ENCODE measurements at places on chromosomes 2 and 18. TPM values are rescaled to one million over a fixed set of nuclear protein-coding genes. Genes with fewer than 3 reads are reported as not detected.

DNA sequence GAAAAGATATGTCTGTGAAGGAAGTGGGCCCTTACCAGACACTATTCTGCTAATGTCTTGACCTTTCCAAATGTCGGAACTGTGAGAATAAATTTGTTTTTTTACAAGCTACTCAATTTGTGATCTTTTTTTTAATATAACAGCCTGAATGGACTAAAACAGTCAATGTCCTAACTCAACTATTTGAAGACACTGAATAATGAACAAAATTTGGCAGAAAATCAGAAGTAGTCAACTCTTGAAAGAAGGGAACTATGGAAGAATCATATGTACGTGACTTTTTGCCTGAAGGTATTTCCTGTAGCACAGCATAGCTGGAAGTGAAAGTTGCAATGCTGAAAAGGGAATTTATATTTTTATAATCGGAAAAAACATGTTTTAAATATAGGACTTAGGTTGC lies 351.8 kb upstream of the TFPI start:
- no peak for DNase-seq

The ORC4 gene
- total RNA-seq = 33.0 TPM

The CPO gene
- not detected for total RNA-seq

The UGT1A5 gene
- not detected for total RNA-seq

GRCh38 chr2:54429811-54430551 lies 26.1 kb upstream of the SPTBN1 start:
- peak; percentile 4 for DNase-seq

The CCDC150 gene
- total RNA-seq = 10.4 TPM

DNA sequence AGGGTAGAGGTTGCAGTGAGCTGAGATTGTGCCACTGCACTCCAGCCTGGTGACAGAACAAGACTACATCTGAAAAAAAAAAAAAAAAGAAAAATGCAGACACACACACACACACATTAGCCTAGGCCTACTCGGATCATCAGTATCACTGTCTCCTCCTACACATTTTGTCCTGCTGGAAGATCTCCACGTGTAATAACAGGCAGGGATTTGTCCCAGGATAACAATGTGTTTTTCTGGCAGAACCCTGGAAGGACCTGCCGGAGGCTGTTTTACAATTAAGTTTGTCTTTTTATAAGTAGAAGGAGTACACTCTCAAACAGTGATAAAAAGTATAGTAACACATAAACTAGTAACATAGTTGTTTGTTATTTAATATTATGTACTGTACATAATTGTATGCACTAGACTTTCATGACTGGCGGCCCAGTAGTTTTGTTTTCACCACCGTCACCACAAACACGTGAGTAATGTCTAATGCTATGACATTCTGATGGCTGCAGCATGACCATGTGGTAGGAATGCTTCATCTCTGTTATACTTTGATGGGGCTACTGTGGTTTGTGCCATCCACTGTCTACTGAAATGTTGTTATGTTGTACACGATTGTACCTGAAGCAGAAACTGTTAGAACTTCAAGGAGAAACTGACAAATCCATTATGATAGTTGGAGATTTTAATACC lies 130.6 kb downstream of the ATP9B start:
- DNase-seq = peak; percentile 48

GRCh38 chr18:9708057-9708433 lies at the start of gene RAB31:
RAB31 (plus strand) TSS chr18:9708301; CDS start chr18:9708406, 105 bp downstream.
- peak; percentile 15 for DNase-seq

- DNase-seq = no peak
Observed at GRCh38 chr2:76572981-76573380, 862.3 kb upstream of the GCFC2 start.

DNA sequence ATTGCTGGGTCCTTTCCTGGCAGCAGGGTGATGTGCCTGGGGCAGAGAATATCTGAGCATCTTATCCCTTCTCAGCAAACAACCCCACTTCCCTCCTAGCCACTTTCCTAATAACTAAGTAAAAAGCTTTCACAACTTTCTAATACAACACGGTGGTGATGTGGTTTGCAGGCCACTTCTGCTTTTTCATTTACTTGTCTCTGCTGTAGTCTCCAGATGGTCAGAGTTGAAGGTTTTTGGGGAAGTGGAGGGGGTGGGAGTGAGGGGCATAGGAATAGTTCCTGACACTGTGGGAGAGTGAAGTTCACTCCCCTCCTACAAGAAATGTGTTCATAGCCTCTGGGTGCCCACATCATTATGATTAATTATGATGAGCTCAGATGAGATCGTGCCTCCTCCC lies 11.6 kb downstream of the OXER1 start:
- DNase-seq = no peak

DNA sequence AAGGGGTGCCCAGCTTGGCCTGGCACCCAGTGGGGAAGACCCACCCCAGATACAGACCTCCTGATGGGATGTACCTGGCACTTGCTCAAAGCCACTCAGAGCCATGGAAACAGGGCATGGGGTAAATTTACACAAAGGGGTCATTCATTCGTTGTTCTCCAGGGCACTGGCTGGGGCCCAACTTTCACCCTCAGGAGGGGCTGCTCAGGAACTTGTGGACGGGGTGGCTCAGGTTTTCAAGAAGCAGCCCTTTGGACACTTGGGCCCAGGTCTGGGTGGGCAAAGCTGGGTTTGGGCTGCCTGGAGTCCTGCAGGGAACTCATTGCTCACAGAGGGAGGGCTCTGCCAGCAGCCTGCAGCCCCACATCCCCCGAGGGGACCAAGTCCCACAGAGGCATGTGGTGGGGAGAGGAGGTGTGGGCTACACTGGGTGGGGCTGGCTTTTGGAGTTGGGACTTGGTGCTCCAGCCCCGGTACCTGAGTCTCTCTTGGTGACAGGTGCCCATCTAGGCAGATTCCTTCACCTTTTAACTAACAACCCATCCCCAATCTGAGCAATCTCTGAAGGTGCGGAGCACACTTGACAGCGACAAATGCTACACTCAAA lies 172.3 kb downstream of the CELF4 start:
- DNase-seq = no peak

The RAD51AP2 gene
- total RNA-seq = not detected

DNA sequence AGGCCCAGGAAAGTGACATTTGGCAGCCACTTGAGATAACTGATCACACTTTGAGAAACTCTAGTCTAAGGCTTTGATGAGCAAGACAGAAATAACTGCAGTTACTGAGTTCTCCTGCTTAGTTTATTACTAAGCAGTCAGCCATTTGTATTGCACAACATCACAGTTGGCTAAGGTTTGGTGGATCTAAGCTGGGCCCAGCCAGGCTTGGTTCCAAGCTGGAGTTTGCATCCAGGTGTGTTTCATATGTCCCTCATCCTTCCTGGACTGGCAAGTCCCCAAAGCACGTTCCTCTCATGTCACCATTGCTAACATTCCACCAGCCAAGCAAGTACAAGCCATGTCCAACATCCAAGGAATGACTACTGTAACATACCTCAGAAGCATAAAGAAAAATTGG lies 71.3 kb upstream of the ZNF532 start:
- no peak for DNase-seq

GRCh38 chr2:79235135-79235534 lies 75.6 kb upstream of the REG3A start:
- DNase-seq = no peak

The UPP2 gene
- not detected for total RNA-seq

The PLGLB1 gene
- 1.3 TPM for total RNA-seq

- DNase-seq = peak; percentile 4
Observed at GRCh38 chr18:52339891-52340371, at the start of gene DCC. DCC (plus strand) TSS chr18:52340197; CDS start chr18:52340788, 591 bp downstream.

The CPS1 gene
- total RNA-seq = 3.2 TPM

GRCh38 chr2:167748536-167748935 lies 498.9 kb downstream of the STK39 start:
- DNase-seq = no peak

The M1AP gene
- not detected for total RNA-seq

GRCh38 chr2:178700136-178700535 lies 107.1 kb downstream of the TTN start:
- DNase-seq = no peak

DNA sequence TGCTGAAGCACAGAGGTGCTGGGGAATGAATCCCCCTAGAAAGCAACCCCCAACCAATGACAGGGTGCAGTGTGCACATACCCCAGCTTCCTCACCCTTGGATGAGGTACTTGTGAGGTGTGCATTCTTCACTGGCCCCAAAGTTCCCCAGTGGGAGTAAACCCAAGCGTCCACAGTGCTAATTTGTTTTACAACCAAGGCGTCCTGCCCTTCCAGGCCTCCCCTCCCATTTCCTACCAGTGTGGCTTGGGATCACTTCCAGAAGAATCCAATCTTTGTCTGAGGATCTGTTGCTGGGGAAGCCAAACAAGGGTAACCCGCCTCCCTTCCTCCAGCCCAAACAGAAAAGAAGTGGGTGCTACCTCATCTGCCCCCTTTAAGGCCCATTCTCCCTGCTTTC lies 40.3 kb upstream of the TEX51 start:
- no peak for DNase-seq

DNA sequence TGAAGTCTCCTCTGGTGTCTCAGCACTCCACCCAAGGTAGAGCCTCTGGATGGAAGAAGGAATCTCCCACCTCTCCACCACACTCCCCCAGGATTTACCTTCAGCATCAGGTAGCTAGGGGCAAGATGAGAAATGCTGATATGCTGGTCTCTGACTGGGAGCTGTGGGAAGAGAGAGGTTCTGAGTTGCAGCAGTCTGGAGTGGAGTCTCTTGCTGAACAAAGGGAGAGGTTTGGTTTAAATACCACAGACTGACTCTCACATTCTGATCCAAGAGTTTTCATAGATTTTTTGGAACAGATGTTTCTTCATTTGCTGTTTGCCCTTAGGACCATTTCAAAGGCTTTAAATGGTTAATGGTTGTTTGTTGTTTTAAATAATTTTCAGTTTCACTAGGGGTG lies 1.1 kb upstream of the CFLAR start:
- no peak for DNase-seq

The COL4A3 gene
- total RNA-seq = not detected

GRCh38 chr2:144824306-144825080 lies 304.6 kb upstream of the ZEB2 start:
- no peak for DNase-seq

GRCh38 chr2:10575609-10576280 lies 114.0 kb downstream of the NOL10 start:
- no peak for DNase-seq

DNA sequence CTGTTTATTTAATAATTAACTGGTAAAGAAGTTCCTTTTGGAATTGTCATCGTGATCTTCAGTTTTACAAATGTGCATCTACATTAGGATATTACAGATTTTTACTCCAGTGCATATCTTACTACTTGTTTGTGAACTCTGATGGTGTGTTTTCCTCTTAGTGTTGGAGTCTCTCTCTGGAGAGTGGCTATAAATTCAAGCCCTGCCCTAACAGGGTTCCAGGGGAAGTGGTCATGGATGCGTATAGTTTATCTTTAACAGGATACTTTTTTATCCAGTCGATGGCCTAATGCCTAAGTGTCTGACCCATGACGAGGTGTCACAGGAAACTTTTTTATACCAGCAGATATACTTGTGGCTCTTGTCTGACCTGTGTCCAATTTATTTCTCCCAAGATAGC lies 75.4 kb downstream of the CHN1 start:
- no peak for DNase-seq

DNA sequence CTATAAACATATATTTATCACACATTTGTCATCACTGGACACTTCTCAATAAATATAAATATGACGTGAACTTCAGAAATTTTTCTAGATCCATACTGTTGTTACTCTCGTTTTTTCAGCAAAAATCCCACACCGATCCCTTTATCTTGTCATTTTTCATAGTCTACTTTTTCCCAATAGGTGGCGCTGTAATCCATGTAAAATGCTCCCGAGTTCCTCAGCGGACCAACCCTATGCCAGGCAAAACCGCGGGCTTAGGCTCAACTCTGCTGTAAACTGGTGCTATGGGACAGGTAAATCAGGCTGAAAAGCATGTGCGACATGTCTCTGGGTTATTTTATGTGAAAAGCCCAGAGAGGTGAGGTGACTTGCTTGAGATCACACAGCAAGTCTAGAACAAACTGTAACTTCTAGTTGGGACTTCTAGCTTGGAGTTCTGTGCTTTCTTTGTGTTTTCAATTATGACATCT lies 104.0 kb downstream of the COBLL1 start:
- peak; percentile 20 for DNase-seq

All from activated CD8-positive, alpha-beta T cell treated with anti-CD3 and anti-CD28 coated beads for 36 hours (primary cell).